ENCODE measurements at places on chromosomes 3 and 15.

- no peak for DNase-seq
These were observed 11.4 kb downstream of the CHAC1 start for GRCh38 chr15:40964634-40965033.

DNA sequence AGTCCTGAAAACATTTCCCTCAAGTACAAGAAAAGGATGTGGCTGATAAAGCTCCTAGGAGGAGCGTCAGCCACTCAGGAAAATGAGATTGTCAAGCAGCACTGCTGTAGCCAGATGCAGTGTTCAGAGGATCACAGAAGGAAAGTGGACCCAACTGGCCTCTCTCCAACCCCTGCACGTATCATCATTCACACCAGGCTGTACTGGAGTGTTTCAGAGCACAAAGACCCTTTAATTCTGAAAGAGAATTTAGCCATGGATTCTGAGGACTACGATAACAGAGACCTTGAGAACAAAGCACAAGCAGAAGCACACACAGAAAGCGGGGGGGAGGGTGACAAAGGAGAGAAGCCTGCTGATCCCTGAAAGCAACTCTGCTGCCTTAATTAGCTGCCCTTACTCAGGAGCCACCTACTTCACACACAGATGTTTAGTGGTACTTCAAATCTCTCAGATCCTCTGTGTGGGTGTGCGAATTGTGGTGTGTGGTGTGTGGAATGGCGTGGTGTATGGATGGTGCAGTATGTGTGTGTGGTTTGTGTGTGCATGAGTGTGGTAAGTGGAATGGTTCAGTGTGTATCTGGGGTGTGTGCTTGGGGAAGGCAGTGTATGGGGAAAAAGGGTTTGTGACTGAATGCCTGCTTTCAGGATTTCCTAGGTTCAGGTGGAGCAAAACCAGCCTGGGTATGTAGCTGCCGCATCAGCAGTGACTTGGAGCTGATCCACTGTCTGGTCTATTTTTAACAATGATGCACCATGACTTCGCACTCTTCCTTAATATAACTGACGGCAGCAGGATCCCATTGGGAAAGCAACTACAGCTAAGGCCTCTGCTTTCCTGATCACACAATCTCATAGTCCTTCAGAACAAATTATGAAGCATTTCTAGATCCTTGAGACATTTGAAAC lies 192.5 kb downstream of the RSL24D1 start:
- peak; percentile 37 for DNase-seq

DNA sequence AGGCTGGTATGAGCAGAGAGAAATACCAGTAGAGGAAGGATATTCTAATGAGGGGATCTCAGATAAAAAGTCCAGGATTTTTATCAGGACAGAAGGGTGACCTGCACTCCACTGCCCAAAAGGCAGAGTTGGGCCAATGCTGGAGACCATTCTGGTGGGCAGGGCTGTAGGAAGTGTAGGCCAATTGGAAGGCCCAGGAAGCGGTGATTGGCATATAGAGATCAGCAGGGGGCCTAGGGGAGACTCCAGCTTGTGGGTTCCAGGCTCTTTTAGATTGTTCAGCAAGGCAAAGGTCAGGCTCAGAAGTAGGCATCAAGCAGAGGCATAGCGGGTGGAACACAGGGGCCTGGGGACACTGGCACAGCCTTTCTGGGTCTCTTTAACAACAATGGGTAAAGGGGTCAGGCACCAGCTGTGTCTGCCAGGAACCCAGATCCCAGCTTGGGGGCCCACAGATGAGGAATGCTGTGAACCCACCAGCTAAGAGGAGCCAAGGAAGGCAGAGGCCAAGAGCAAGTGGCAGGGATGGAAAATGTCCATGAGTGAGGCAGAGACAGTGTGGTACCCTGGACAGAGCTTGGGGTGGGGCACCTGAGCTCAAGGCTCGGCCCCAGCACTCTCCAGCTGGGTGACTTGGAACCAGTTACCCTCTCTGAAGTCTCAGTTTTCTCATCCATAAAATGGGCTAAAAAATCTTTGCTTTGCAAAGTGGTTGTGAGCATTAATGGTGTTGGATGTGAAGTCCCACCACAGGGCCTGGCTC lies 27.0 kb upstream of the RASGRF1 start:
- no peak for DNase-seq

DNA sequence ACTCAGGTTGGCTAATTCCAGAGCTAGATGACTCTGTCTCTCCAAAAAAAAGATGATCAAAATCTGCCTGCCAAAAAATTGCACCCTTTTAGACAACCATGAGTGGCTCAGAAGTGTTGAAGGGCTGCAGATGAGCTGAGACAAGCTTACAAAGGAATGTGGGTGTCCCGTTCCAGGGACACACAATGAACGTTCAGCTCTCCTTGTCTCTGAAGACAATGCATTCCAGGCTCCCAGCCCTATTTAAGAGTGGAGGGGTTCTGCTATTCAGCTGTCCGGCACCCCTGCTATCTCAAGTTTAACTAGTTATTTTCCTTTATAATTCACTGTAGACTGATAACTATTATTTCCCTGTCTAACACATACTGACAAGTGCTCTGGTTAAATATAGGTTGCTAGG lies 355.1 kb upstream of the WNT5A start:
- no peak for DNase-seq

DNA sequence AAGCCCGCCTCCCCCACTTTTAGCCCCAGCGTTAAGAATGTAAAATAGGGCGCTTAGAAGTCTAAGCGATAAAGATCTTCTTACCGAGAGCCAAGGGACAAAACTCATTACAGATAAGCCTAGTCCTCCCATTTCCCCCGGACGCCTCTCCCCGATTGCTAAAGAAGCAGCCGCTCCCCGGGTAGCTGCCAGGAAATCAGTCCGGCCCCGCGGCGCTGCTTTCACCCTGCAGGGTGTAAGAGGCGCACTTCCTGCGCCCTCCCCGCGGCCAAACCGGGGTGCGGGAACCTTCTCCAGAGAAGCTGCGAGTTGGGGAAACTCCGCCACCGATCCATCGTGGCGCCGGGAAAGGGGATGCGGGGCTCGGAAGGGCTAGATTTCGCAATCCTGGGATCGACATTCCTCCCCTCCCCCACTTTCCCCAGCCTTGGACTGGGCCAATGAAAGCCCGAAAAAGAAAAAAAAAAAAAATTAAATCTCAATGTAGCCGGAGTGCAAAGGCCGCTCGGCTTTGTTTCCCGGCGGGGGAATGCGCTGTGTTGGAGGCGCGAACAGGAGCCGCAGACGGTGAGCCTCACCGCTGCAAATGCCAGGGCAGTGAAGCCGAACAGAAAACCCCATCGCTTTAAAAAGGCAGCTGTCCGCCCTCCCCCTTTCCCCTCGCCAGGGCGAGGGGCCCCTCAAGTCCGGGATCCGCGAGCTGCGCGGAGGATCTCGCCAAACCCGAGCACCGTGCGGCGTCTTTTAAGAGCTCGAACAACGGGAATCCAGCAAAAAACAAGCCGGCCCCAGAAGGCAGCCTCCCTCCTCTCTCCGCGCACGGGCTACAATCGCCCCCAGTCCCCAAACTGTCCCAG lies 626 bp upstream of the PTPRG start:
- peak; percentile 78 for DNase-seq

DNA sequence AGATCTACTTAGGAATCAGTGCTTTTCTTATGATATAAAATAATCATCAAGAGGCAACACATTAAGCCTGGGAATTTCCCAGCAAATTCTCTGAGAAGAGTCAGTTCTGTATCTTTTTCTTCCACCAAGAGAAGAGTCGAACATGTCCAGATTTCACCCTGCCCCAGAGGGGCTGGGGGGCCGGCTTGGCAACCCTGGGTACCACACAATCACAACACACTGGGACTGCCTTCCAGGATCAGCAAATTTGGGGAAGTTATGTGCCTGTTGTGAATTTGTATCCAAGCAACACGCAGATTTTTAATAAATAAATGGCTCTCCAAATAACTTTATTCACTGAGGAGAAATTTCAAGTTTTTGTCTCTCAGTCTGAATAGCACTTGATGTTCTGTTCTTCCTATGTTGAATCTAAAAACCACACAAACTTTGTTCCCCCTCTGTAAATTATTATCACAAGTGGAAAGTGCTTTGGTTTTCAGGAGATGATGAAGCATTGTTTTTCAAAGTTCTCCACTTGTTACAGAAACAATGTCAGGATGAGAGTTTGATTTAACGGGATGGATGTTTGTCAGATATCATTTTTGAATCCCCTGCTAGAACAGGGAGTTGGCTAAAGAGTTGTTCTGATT lies 357.2 kb downstream of the ZNF385D start:
- DNase-seq, result peak; percentile 53

GRCh38 chr15:63243101-63243500 lies 34.3 kb upstream of the APH1B start:
- DNase-seq, result no peak

- DNase-seq, result no peak
These were observed 51.3 kb downstream of the ETV5 start for GRCh38 chr3:186057594-186057993.

- DNase-seq, result peak; percentile 61
These were observed 9.3 kb downstream of the VEPH1 start for GRCh38 chr3:157493627-157494550.

GRCh38 chr3:4906107-4906621 lies 73.1 kb upstream of the BHLHE40 start:
- DNase-seq, result no peak

- DNase-seq, result no peak
These were observed 1.0 kb upstream of the NR2E3 start for GRCh38 chr15:71809346-71809745.

DNA sequence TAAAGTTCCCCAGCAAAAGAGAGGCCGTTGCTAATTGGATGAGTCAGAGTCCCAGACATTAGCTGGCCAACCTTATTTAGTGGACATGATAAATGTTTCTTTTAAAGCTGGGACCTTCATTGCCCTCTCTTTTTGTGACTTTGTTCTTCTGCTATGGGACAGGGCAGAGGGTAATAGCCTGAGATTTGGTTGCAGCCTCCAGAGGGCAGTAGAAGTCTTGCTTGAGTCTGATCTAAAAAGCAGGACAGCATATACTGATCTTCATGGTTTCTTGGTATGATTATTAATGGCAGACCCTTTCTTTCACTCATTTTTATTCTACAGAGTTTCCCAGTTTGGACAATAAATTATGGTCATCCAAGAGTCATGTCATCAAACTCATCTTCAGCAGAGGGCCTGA lies 25.1 kb upstream of the ZKSCAN7 start:
- no peak for DNase-seq

DNA sequence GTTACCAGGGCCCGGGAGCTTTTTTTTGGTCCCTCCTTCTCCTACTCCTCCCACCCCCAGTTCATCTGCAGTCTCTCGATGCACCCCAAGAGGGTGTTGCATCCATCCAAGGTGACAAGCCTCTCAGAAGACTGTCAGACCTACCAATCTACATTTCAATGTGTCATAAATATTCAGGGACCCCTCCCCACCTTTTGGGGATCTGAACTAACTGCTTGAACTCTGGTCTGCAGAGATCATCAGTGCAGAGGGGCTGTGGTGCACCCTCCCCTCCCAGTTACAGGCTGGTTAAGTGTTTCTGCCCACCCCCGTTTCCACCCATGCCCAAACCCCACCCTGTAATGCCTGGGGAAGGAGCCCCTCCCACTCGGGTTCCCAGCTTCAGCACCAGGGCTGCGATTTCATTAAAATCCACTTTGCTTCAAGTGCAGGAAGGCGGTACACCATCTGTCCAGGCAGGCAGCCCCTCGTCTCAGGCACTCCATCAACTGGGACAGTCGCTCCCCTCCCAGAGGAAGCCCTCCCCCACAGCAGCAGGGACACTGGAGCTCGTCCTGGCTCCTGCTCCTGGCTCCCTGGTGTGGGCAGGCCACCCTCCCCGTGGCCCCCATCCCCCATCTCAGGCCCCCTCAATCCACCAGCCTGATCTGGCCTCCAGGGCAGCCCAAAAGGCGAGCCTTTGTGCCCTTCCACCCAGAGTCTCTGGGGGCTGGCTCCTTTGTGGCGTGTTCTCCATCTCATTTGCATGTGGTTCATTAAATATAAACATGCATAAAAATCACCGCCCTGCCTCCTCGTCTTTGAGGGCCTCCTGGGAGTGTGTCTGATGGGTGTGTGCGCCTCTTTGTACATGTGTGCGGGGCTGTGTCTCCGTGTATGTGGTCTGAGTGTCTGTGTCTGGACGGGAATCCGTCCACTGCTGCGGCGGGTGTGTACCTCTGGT lies 32.3 kb downstream of the RNU5B-1 start:
- DNase-seq, result no peak

- no peak for DNase-seq
These were observed at the start of gene HESX1 for GRCh38 chr3:57199895-57200297. TSS of gene HESX1 (minus strand) at chr3:57199978. CDS start at chr3:57199918, 60 bp downstream.

- peak; percentile 2 for DNase-seq
These were observed 251.3 kb downstream of the CTNNB1 start for GRCh38 chr3:41450416-41451231.

GRCh38 chr3:66761093-66761780 lies 236.9 kb upstream of the KBTBD8 start:
- no peak for DNase-seq

GRCh38 chr15:91246998-91247397 lies 146.9 kb downstream of the SV2B start:
- DNase-seq, result no peak

GRCh38 chr3:74624301-74624700 lies 9.8 kb upstream of the CNTN3 start:
- DNase-seq, result no peak

DNA sequence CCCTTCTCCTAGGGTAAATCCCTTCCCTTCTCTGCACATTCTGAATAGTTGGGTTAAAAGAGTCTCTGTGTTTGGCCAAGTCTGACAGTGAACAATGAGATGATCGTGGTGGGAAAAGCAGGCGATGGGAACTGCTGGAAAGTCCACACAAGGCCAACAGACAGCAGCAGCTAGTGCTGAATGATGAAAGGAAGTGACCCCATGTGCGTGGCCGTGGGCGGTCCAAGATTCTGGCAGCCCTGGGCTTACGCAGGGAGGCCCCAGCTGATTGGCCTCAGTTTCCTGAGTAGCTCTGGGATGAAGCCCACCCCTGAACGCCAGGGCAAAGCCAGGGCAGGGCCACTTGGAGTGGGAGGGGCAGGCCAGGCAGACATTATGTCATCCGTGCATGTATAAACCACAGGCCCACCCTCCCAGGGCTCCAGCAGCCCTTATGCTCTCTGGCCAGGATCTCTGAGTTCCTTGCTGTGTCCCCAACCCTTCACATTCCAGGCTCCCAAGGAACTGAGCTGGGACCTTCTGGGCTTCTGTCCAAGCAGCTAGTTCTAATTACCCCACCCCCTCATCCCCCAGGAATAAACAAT lies 57.8 kb downstream of the CDC25A start:
- peak; percentile 78 for DNase-seq

GRCh38 chr15:41655716-41656115 lies 4.5 kb upstream of the MGA start:
- no peak for DNase-seq

GRCh38 chr3:176566757-176567156 lies 630.5 kb downstream of the TBL1XR1 start:
- DNase-seq, result no peak

GRCh38 chr3:95797081-95797480 lies 1017.3 kb upstream of the EPHA6 start:
- DNase-seq, result no peak

GRCh38 chr3:167253037-167253436 lies 127.1 kb downstream of the ZBBX start:
- DNase-seq, result no peak
